ENCODE measurements at places on chromosomes 16 and 17.

- DNase-seq, result no peak
Measured at GRCh38 chr17:18259621-18260331, 686 bp upstream of the MIEF2 start.

- DNase-seq, result no peak
Measured at GRCh38 chr16:21980032-21980431, 20.9 kb downstream of the PDZD9 start.

- DNase-seq, result no peak
Measured at GRCh38 chr16:16937576-16937975, 533.2 kb downstream of the XYLT1 start.

- DNase-seq, result no peak
Measured at GRCh38 chr16:2979669-2980226, 498 bp downstream of the PKMYT1 start.

- DNase-seq, result peak; percentile 54
Measured at GRCh38 chr16:22206842-22207714, 1.0 kb downstream of the EEF2K start.

- no peak for DNase-seq
Measured at GRCh38 chr17:38599398-38599856, 6.3 kb downstream of the SRCIN1 start.

DNA sequence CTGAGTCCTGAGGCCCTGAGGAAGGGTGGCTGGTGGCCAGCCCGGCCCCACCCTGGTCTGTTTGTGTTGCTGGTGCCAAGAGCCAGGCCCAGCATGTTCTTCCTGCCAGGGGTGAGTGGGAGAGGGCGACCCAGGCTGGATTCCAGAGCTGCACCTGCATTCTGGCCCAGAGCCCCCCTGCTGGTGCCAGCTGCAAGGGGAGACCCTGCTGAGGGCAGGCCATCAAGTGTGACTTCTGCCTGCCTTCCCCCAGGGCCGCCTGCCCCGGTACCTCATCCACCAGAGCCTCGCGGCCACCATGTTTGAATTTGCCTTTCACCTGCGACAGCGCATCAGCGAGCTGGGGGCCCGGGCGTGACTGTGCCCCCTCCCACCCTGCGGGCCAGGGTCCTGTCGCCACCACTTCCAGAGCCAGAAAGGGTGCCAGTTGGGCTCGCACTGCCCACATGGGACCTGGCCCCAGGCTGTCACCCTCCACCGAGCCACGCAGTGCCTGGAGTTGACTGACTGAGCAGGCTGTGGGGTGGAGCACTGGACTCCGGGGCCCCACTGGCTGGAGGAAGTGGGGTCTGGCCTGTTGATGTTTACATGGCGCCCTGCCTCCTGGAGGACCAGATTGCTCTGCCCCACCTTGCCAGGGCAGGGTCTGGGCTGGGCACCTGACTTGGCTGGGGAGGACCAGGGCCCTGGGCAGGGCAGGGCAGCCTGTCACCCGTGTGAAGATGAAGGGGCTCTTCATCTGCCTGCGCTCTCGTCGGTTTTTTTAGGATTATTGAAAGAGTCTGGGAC is 2.4 kb upstream of the TCAP start:
- no peak for DNase-seq

DNA sequence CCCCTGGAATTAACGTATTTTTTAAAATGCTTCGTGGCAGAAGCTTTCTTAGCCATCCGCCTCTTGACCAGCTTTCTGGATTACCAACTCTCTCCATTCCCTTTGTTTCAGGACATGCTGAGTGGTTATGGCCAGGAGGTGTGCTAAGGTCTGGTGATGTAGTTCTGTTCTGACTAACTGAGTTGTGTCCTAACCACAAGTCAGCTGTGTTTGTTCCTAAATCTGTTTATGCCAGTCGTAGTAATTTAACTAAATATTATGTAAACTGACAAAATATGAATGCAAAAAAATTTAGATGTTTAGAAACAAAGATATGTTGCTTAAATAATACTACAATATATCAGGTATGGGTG is 61.6 kb downstream of the MRTFB start:
- DNase-seq, result no peak

- DNase-seq, result no peak
Measured at GRCh38 chr17:36994438-36994837, 45.7 kb downstream of the AATF start.

- no peak for DNase-seq
Measured at GRCh38 chr17:57357830-57358430, 101.6 kb downstream of the MSI2 start.

- DNase-seq, result no peak
Measured at GRCh38 chr17:45940293-45940692, 45.9 kb downstream of the MAPT start.

- DNase-seq, result no peak
Measured at GRCh38 chr16:54326266-54326662, 39.7 kb upstream of the IRX3 start.

- no peak for DNase-seq
Measured at GRCh38 chr17:7997186-7997585, 5.2 kb upstream of the GUCY2D start.

DNA sequence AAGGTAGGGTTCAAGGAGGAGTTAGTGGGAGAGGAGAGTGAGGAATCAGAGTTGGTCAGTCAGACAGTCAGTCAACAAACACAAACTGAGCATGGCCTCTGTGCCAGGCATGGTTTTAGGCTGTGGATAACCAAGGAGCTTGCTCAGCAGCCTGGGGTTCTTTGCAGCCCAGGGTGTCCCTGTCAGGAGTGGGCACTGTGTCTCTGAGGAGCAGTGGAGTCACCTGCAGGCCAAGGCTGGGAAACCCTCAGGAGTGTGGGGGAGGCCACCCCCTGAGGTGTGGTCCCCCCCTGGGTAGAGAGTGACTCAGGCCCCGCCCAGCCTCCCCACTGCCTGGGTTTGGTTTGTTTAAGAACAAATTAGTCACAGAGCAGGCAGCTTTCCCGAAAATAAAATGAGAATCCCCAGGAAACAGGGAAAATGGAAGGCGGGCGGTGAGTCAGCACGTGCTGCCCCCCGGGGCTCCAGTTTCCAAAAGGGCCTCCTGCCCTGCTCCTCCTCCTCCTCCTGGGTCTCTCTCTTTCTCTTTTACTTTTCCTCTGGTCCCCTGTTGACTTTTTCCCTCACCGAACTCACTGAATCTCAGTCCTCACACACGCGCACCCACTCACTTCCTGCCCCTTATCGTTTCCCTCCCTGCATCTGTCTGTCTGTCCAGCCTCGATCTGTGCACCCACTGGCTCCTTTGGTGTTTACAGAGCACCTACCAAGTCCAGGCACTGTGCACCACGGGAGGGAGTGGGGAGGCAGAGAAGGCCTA is 44.3 kb downstream of the SOCS3 start:
- DNase-seq, result peak; percentile 20

GRCh38 chr17:67672592-67673335 is 45.0 kb upstream of the NOL11 start:
- no peak for DNase-seq

DNA sequence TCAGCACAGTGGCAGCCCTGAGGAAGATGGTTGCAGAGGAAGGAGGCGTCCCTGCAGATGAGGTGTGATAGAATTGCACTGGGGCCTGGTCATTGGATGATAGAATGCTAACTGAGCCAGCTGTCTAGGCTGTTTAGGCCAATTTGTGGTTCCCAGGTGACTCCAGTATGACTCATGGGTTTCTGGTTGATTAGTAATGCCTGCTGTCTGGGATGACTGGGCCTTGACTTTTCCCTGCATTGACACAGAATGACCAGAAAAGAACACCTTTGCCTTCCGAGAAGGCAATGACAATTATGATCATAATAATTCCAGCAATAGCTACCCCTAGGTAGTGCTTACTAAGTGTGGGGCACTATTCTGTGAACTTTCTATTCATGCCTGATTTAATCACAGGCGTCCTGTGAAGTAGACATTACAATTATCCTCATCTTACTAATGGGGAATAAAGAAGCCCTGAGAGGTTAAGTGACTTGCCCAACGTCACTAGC is 31.5 kb downstream of the USP43 start:
- DNase-seq, result no peak

DNA sequence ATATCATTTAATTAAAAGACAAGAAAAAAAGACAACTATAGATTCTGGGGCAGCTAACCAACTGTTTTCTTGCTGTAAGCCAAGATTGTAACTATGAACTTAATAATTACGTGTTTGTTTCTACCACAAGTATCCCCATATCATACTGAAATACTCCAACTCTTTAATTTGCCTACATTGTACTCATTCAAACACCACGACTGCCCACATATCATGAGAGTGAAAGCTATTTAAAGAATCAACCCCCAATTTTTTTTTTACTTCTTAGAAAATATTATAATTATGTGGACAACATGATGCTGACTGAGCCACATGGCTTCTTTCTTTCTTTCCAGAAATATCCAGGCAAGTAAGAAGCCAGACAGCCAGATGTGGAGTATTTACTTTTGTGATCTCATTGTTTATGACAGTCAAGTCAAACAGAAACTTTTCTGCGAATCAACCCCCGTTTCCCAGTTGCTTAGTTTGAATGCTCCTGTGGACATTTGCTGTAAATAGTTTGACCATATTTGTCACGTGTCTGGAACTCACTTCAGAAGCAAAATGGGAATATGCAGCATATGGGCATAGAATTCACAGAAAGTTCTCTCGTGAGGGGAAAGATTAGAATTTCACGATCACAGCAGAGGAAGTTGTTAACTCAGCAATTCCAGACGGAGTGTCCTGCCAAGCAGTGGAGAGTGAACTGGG is 126.8 kb upstream of the PSMD7 start:
- DNase-seq, result no peak
